ENCODE measurements at places on chromosomes 13 and 19.

DNA sequence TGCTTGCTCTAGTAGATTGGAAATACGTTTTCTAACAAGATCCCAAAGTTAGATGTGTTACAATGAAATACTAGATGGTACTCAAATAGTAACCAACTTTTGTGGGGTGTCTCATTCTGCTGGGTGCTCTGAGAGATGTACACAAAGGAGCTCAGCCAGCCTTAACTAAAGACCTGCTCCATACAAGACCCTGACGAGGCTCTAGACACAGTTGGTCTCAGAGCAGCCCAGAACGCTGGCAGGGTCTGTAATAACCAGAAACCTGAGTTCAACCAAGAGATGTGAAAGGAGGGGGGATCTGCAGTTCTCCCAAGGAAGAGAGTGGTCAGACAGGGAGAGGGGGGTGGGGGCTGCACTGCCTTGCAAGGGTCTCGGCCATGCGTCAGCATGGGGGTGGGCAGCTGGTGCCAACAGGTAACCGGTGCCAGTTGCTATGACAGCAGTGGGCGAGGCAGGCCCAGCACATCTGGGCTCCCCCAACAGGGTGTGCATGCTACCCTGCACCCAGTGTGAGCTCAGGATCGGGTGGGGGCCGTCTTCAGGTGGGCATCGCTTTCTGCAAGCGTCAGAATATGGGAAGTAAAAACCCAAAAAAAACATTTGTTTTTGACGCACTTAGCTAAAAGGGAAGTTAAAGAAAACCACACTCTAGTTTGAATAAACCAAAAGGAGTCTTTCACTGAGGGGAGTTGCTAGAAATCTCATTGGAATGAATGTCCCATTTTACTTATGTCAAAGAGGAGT is 68.0 kb upstream of the GPR183 start:
- no peak for DNase-seq

- DNase-seq: no peak
Observed at GRCh38 chr19:3479834-3480215, 500 bp downstream of the SMIM24 start.

- DNase-seq: no peak
Observed at GRCh38 chr19:16359964-16360363, 35.3 kb downstream of the KLF2 start.

DNA sequence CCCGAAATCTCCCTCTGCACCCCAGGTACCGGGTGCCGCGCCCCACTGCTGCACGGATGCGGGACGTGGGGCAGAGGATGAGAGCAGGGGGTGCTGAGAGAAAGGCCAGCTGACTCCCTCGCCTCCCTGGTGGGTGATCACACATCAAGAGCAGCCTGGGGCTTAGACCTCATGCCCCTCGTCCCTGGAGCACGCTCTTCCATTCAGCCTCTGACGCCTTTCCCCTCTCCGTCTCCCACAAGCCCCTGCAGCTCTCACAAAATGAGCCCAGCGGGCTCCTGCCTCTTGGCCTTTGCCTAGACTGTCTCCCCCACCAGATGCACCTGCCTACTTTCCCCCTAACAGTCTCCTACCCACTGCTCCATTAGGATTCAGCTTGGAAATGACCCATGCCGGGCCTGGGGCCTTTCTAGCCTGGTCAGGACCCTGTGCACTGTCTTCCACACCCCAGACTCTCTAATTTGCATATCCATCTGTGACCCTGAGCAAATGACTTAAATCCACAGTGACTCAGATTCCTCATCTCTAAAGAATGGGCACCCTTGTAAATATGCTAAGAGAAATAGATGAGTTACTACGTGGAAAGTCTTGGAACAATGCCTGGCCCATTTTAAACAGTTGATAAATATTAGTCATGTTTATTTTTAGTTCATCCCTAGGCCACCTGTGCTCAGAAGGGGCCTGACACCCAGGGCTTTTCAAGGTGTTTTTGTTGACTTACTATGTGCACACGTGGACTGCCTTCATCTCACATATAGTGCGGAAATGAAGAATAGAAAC is 582 bp upstream of the PTPRH start:
- DNase-seq: peak; percentile 75

GRCh38 chr19:53076984-53077383 is 26.2 kb downstream of the ZNF160 start:
- no peak for DNase-seq

GRCh38 chr19:48329167-48329891 is 4.0 kb downstream of the EMP3 start:
- no peak for DNase-seq

- no peak for DNase-seq
Observed at GRCh38 chr19:46913852-46914430, 53.1 kb downstream of the ARHGAP35 start.

GRCh38 chr13:114067886-114068651 is 64.4 kb downstream of the RASA3 start:
- DNase-seq: no peak

All from LNCaP clone FGC (cell line).